ENCODE measurements at places on chromosomes 7 and 10.

- H3K27ac ChIP-seq, result no peak overlapping the region
- no peak overlapping the region for H3K4me3 ChIP-seq
- H3K27me3 ChIP-seq, result no peaks in the 10 kb centered on the region
- no peak for DNase-seq
- H3K4me1 ChIP-seq, result peaks cover 4% of the 10 kb centered on the region
These were observed 63.9 kb downstream of the DPY19L1 start for GRCh38 chr7:34973400-34973760.

DNA sequence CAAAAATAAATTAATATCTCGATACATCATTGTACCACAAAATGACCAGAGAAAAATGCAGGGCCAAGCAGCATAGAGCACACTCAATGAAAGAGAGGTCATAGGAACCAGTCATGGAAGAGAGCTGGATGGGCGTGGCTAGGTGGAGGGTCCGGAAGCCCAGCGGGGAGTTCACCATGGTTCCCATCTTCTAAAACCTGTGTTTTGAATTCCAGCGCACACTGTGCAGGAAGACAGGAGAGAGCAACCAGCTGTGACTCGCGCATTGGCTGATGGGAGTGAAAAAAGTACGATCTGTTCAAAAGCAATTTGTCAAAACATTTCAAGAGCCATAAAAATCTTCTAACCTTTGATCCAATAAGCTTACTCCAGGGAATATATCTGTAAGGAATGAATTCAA is 125.2 kb upstream of the NANOS1 start:
- H3K27ac ChIP-seq, result no peak overlapping the region
- peaks cover 5% of the 10 kb centered on the region for H3K4me1 ChIP-seq

- no peak for DNase-seq
- H3K36me3 ChIP-seq, result peaks cover 9% of the 10 kb centered on the region
- H3K4me1 ChIP-seq, result peaks cover 41% of the 10 kb centered on the region
- no peaks in the 10 kb centered on the region for H3K27me3 ChIP-seq
These were observed 333 bp downstream of the SMNDC1 start for GRCh38 chr10:110304394-110304779.

- H3K4me1 ChIP-seq, result peaks cover 13% of the 10 kb centered on the region
- H3K27ac ChIP-seq, result no peak overlapping the region
- DNase-seq, result no peak
- no peaks in the 10 kb centered on the region for H3K36me3 ChIP-seq
- H3K4me3 ChIP-seq, result no peak overlapping the region
- peaks cover 1% of the 10 kb centered on the region for H3K27me3 ChIP-seq
These were observed 9.3 kb downstream of the CLCN1 start for GRCh38 chr7:143325240-143325639.

DNA sequence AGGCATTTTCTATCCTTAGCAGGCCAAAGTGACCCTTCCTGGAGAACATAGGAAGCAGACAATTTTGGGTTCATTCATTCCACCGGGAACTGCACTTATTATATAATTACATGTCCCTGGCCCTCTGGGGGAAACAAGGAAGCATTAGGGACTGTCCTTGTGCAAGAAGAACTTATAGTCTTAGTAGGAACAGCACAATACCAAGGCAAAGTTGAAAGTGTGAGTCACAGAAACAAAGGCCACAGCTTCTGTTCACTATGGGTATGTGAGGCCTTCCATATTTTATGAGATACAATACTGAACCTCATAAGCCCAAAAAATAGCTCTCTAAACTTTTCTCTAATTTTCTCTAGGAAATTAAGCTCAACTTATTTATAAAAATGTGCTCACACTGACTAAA is 18.4 kb upstream of the AKR1B10 start:
- no peak overlapping the region for H3K27ac ChIP-seq
- H3K36me3 ChIP-seq, result no peaks in the 10 kb centered on the region
- H3K4me1 ChIP-seq, result peaks cover 5% of the 10 kb centered on the region
- no peak overlapping the region for H3K4me3 ChIP-seq
